GM19239 (cell line): ENCODE measurements at places on chromosomes 2 and 18.

DNA sequence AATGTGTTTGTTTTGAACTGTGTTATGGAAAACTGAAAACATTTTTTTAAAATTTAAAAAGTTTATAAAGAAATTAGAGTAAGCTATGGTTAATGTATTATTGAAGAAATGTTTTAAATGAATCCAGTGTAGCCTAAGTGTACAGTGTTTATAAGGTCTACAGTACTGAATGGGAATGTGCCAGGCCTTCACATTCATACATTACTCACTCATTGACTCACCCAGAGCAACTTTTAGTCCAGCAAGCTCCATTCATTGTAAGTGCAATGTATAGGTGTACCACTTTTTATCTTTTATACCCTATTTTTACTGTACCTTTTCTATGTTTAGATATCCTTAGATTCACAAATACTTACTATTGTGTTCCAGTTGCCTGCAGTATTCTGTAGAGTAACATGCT is 215.1 kb upstream of the THUMPD2 start:
- DNase-seq: no peak

DNA sequence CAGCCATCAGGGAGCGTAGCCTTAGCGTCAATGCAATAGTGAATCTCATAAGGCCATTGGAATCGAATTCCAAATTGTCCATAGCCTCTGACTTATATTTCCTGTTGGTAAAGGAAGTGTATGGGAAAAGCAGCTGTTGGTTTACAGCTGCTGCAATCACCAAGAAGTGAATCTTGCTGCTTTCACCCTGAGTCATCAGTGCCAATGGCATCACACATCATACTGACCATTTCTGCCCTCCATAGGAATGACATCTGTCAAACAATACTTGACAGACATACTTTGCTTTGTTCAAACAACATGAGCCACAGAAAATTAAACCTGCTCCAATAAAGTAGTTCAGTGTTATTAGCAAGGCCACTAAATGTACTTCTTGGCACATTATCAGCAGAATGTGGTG is 111.2 kb upstream of the KLHL29 start:
- no peak for DNase-seq

DNA sequence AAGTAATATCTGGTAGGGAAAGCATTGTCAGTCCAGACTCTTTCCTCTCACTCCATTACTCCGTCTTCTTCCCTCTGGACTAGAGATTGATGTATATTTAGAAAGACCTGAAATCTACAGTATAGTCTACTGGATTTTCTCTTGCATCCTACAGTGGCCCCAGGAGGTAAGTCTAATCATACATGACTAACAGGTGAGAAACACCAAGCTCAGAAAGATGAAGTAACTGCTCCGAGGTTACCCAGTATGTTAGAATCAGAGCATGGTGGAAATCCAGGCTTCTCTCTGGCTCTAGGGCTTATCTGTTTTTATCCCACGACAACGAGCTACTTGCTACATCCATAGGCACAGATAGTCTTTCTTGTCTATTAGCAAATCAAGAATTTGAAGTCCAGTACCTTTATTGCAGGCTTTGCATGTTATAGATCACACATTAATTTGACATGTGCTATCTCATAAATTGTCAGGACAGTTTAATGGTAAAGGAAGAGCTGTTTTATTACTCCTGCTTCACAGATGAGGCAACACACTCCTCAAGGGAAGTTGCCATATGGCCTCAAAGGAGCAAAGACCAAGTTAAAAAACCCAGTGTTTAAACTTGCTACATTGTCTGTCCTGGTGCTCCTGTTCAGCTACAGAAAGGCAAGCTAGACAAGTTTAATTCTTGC is 484.3 kb downstream of the THSD7B start:
- DNase-seq: no peak

GRCh38 chr2:86468162-86469033 is 27.2 kb downstream of the KDM3A start:
- no peak for DNase-seq

- no peak for DNase-seq
Measured at GRCh38 chr18:9535430-9535991, 60.2 kb downstream of the RALBP1 start.

DNA sequence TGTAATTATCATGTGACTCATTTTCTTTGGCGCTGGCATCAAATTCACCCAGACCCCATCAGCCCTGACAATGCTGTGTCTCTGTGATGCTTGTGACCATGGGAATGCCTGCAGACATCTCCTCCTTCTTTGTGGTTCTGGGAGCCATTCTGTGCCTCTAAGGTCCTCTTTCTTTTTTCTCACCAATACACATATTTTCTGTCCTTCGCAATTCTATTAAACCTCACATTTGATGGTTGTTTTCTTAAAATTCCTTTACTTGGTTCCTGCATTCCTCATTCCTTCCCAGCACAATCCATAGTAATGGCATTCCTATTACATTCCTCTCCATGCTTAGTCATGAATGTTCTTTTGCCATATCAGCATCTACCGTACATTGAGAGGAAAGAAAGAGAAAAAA is 375.3 kb downstream of the PIK3C3 start:
- DNase-seq: no peak

DNA sequence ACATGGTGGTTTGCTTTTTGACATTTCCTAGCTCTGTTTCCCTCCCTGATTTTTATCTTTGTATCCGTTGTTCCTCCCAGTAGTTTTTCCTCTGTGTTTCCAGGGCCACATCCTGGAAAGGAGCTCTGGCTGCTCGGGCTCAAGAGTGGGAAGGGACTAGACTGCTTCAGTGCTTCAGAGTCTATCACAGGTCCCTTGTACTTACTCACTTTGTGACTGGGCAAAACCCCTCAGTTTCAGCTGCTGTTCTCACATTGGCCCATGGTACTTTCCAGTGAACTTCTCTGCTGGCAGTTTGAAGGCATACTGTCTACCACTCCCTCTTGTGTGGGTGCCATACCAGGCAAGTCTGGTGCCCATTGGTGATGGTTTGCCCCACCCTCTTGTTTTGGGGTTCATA is 7.5 kb upstream of the STAMBP start:
- DNase-seq: peak; percentile 20

DNA sequence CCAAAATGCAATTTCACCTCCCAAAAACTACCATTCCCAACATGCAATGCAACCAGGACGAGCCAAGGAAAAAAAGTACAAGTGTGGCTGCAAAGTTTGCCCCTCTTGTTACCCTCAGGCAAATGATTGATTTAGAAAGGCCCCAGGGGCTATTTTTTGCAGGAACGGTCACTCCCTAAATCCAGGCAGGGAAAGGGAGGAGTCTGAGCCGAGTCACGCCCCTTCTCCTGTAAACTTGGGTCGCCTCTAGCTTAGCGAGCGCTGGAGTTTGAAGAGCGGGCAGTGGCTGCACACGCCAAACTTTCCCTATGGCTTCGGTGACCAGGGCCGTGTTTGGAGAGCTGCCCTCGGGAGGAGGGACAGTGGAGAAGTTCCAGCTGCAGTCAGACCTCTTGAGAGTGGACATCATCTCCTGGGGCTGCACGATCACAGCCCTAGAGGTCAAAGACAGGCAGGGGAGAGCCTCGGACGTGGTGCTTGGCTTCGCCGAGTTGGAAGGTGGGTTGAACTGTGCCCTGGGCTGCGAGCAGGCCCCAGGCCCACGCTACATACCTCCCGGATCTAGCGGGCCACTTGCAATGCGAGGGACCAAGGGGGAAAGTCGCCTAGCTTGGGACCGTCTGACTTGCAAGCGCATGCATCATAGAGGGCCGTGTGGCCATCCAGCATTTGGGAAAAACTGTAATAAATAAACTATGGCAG is at the start of gene GALM:
GALM (plus strand) TSS at position 261 of the 702 bp plus-strand sequence; CDS start at position 309, 48 bp downstream.
- DNase-seq: no peak

DNA sequence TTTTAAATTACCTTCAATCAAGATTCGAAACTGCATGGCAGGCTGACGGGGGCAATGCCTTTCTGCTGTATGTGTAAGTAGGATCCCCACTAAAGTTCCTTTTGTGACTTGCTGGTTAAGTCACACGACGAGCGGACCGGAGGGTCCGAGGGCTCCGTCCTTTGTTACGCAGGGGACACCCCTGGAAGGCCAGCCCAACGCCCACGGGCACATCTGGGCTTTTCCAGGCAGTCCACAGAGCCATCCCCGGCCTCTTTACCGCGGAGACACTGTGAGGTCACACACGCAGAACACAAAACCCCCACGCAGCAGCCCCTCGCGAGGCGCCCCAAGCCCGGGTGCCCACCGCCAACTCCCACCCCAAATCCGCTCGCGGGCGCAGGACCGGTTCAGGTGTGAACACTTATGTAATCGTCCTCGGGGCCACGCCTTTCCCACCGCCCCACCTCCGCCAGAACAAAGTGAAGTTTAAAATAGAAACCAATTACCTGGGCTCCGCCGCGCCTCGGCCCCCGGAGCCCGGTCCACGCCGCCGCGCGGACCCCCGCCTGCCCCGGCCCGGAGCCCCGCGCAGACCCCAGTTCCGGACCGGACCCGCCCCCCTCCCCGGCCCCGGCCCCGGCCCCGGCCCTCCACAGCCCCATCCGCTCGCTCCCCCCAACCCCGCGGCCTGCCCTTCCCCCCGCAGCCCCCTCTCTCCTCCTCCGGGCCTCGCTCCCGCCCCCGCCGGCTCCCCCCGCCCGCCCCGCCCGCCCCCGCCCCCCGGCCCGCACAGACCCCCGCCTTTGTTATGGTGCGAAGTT is 4.2 kb downstream of the ZNF516 start:
- no peak for DNase-seq

DNA sequence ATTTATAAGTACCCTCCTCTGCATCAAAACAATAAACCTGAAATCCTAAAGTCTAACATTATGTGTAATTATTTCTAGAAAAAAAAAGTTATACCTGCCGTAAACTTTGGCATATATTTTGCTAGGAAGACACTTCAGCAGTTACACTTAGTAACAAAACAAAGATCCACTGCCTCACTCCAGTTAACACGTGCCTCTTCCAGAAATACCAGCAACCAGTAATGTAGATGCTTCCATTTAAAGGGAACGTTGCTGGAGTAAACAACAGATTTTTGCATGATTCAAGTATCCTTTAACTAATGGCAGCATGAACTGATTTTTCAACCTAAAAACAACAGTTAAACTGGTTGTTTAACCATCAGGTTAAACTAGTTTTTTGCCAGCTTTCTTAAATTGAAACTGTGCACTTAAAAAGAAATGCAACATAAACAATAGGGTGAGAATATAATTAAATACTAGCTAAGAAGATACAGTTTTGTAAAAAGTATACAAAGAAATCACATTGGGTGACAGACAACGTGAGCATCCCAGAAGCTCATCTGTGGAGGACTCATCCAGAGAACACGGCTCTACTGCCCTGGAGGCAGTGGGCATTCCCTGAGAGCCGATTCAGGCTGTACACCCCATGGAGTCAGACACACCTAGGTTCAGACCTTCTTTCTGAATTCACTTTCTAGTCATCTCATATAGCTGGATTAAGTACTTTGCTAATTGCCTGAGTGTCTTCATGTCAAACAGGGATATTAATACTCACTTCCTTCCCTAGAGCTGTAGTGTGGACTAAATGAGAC is 22.3 kb downstream of the MGAT4A start:
- no peak for DNase-seq

GRCh38 chr2:239158641-239159475 is 242.0 kb downstream of the HDAC4 start:
- DNase-seq: no peak

DNA sequence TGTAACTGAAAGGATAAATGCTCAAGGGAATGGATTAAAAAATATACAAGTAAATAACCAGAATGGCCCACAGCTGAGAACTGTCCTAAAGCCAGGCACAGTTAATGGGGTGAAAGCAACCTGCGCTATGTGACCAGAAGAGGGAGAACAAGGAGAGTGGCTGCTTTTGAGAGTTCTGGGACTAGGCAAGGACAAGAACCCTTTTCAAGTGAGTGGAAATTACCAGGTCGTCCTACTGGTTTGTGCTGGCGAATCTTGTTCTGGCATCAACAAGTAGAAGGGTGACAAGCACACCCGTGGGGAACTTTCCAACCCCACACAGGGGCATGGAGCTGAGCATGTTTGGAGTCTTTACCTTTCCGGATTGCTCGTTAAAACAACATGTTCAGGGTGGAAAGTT is 82.8 kb downstream of the TMEM17 start:
- DNase-seq: no peak

DNA sequence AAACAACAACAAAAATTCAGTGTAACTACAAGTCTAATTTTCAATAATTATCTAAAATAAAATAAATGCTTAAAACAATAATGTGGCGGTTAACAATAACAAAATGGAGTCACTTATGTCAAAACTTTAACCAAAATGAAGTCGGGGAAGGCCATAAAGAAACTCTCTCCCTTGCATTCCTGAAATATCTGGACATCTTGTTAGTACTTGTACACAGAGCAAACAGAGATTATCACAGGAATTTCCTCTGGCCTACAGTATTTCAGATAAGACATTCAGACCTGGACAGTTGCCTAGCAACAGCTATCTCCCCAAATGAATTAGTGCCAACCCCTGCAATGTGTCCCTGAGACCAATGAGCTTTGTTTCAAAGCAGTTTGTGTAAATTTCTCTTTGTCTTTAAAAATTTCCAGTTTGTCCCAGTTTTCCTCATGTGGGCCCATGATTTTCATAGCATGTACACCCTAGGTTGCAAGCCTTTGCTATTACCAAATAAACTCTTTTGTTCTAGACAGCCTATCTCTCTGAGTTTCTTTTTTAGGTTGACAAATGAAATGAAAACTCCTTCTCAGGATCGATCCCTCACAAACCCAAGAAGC is 68.6 kb downstream of the EXOC6B start:
- DNase-seq: no peak

DNA sequence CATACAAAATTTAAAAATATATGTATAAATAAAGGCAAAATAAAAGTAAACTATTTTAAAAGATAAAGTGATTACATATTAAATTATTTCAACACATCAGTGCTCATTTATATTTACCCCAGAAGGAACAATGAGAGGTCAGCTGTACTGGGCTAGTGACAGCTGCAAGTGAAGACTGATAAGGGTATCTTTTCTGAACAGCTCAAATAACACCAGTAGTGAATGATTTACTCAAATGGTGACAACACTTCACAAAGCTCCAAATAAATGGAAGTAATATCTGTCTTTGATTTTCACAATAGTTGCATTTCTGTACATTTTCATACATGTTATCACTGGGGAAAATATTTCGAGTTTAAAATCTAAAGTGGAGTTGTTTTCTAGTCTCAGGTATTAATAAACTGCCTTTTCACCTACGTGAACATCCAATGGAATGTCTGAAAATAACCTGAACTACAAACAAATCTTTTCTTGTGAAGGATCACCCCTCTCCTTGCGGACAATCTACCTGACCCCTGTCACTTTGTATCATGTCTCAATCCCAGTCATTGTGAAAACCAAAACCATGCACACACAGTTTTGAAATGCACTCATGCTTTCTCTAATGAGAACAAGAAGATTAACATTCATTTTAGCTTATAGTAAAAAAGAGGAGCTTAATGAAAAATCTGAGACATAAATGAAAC is 1928.8 kb upstream of the CELF4 start:
- DNase-seq: no peak

GRCh38 chr2:191158747-191159146 is 8.0 kb upstream of the STAT4 start:
- DNase-seq: no peak

DNA sequence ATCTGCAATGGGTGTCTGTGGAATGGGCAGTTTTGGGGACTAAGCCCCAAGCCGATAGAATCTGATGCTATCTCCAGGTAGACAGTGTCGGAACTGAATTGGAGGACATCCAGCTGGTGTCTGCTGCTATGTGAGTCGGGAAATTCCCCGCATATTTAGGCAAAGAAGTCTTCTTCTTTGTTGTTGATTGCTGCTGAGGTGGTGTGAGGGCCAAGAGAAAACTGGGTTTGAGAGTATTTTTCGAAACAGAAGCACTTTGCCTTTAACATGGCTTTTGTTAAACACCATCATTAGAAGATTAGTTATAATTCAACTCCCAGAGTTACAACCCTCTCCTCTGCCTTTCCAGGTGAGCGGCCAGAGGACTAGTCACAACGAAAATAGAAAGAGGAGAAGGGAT is 49.4 kb upstream of the ACTR3 start:
- DNase-seq: no peak
